ENCODE measurements at places on chromosomes 1 and 21.
A peak's percentile ranks its signal among the peaks of the same experiment; 100 is the strongest.

GRCh38 chr1:42322577-42322976, 12.5 kb downstream of the FOXJ3 start:
- no peak for DNase-seq

DNA sequence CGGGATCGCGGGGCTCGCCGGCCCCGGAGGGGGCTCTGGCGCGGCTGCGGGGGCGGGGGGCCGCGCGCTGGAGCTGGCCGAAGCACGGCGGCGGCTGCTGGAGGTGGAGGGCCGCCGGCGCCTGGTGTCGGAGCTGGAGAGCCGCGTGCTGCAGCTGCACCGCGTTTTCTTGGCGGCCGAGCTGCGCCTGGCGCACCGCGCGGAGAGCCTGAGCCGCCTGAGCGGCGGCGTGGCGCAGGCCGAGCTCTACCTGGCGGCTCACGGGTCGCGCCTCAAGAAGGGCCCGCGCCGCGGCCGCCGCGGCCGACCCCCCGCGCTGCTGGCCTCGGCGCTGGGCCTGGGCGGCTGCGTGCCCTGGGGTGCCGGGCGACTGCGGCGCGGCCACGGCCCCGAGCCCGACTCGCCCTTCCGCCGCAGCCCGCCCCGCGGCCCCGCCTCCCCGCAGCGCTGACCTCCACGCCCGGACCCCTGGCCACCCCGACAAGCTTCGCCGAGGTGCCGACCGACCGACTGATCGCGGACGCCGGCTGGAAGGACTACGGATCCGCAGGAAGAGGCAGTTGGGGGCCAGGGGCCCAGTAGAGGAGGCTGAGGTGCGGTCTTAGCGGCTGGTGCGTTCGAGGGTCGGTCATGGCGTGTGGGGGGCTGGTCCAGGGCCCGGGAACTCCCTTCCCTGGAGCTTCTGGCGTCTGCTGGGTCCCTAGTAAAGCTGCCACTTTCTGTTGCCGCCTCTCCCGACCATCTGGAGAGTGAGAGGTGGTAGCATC, 711 bp downstream of the TRNP1 start:
- peak; percentile 23 for DNase-seq

- DNase-seq, result no peak
These were observed 19.7 kb upstream of the MX1 start for GRCh38 chr21:41406340-41406739.

DNA sequence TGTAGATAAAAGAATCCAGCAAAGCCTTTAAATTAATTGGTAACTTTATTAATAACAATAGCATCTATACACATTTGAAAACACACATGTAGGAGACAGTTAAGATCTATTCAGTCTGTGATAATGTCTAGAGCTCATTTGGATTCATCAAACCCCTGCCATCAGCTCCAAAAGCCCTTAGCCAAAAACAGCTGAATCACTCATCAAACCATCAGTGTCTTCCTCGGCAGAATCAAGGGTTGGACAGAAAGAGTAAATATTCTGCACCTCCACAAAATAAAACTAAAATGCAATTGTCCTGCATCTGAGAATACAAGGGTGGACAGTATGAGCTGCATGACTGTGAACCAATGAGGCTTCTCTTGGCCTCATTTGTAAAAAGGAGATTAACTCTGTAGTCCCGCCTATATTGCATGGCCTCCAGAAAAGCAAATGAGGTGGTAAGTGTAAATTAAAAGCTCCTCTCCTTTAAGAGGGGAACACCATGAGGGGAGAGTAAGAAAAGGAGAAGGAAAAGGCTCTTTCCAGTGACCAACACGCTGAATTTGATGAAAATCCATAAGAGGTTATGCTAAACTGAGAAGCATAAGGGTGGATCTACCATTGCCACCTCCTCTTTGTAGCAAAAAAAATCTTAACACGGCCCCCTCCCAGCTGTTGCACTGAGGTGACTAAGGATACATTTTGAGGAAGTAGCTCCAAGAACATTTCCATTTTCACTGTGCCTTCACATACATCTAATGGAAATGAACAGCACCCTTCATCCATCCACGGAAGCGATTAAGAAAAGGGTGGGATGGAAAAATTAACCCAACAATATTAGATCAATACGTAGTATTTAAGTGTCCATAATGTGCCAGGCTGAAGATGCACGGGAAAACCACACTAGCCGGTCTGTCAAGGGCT, 14.7 kb upstream of the BOLA1 start:
- peak; percentile 51 for DNase-seq

All from activated CD4-positive, alpha-beta T cell treated with anti-CD3 and anti-CD28 coated beads, Interleukin-2, Interleukin-6, amounts not matched to agents 100 ng/mL and 50 ng/mL, durations not matched to agents 16 hours and 8 hours (primary cell).